ENCODE measurements at places on chromosomes 5 and 9. TPM values are rescaled to one million over a fixed set of nuclear protein-coding genes. Genes with fewer than 3 reads are reported as not detected.

The GMCL2 gene
- not detected for total RNA-seq

The OR2K2 gene
- total RNA-seq: not detected

The KIF4B gene
- total RNA-seq: not detected

The OR2S2 gene
- total RNA-seq: not detected

The HEXB gene
- 143 TPM for total RNA-seq

The SAXO1 gene
- total RNA-seq: not detected

The MCC gene
- 1.2 TPM for total RNA-seq

The ZCCHC7 gene
- 56.9 TPM for total RNA-seq

The EIF4EBP3 gene
- total RNA-seq: 32.9 TPM

The NUTM2G gene
- total RNA-seq: not detected

The SPATA9 gene
- not detected for total RNA-seq

The ANKRD33B gene
- 3.1 TPM for total RNA-seq

GRCh38 chr5:1000329-1000728, 8.3 kb upstream of the NKD2 start:
- H3K4me3 ChIP-seq: no peak overlapping the region
- H3K36me3 ChIP-seq: no peaks in the 10 kb centered on the region
- no peaks in the 10 kb centered on the region for H3K4me1 ChIP-seq
- H3K27me3 ChIP-seq: no peaks in the 10 kb centered on the region
- DNase-seq: peak; percentile 39

DNA sequence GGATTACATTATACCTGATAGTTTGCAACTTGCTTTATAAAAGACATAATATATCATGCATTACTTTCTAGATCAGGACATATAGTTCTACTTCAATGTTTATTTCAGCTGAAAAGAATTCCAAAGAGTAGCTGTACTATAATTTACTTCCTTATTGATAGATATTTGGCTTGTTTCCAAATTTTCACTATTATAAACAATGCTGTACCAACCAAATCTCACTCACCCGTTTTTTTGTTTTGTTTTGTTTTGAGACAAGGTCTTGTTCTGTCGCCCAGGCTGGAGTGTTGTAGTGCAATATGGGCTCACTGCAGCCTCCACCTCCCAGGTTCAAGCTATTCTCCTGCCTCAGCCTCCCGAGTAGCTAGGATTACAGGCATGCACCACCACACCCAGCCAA, 132.7 kb downstream of the GNAQ start:
- H3K36me3 ChIP-seq: no peaks in the 10 kb centered on the region
- no peaks in the 10 kb centered on the region for H3K27me3 ChIP-seq
- H3K4me1 ChIP-seq: no peaks in the 10 kb centered on the region
- no peak overlapping the region for H3K4me3 ChIP-seq
- no peak overlapping the region for H3K27ac ChIP-seq

- peaks cover 6% of the 10 kb centered on the region for H3K4me1 ChIP-seq
- no peaks in the 10 kb centered on the region for H3K27me3 ChIP-seq
- peak overlapping the region; percentile 64 for H3K27ac ChIP-seq
- H3K36me3 ChIP-seq: no peaks in the 10 kb centered on the region
- no peak for DNase-seq
These were observed 11.0 kb downstream of the RNF145 start for GRCh38 chr5:159198063-159199036.

- H3K4me1 ChIP-seq: no peaks in the 10 kb centered on the region
- DNase-seq: no peak
- H3K36me3 ChIP-seq: no peaks in the 10 kb centered on the region
- no peak overlapping the region for H3K4me3 ChIP-seq
- no peaks in the 10 kb centered on the region for H3K27me3 ChIP-seq
- H3K27ac ChIP-seq: no peak overlapping the region
These were observed 339.5 kb downstream of the BNC2 start for GRCh38 chr9:16530669-16531642.

- H3K4me3 ChIP-seq: peak overlapping the region; percentile 51
- H3K36me3 ChIP-seq: no peaks in the 10 kb centered on the region
- H3K27me3 ChIP-seq: no peaks in the 10 kb centered on the region
- DNase-seq: peak; percentile 69
- H3K4me1 ChIP-seq: peaks cover 26% of the 10 kb centered on the region
These were observed 10.6 kb upstream of the CXXC5 start for GRCh38 chr5:139637438-139638089.

GRCh38 chr9:15293804-15294316, 13.2 kb downstream of the TTC39B start:
- H3K36me3 ChIP-seq: no peaks in the 10 kb centered on the region
- H3K27me3 ChIP-seq: no peaks in the 10 kb centered on the region
- no peak for DNase-seq

DNA sequence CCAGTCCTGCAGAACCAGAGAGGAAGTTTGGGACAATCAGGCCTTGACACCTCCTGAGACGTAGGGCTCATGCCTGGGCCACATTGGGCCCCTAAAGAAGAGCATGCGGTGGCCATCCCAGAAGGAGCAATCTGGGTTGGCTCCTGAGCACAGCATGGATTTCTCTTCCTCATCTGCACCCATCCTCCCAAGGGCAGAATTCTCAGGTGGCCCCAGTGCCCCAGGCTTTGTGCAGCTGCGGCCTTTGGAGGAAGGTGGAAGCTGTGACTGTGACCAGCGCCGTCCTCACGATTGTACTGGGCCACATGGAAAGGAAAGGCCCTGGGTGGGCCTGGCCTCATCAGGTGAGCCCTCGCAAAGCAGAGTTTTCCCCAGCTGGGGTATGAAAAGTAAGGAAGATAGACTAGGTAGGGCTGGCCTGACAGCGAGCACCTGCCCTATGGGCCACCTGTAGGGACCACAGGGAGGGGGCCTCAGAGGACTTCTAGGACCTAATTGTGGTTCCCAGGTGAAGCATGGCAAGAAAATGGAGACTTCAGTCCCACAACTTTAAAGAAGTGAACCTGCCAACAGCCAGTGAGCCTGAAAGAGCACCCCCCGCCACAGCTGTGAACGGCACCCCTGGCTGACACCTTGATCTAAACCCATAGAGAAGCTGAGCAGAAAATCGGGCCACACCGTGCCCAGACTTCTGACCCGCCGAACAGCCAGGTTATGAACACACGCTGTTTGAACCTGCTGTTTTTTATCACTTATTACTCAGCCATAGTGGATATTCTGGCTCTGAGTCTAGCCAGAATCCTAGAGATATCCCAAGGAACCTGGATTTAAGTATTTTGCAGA, 164.1 kb downstream of the IRX2 start:
- no peaks in the 10 kb centered on the region for H3K36me3 ChIP-seq
- no peak overlapping the region for H3K4me3 ChIP-seq
- H3K4me1 ChIP-seq: no peaks in the 10 kb centered on the region
- no peaks in the 10 kb centered on the region for H3K27me3 ChIP-seq
- H3K27ac ChIP-seq: no peak overlapping the region
- DNase-seq: no peak

DNA sequence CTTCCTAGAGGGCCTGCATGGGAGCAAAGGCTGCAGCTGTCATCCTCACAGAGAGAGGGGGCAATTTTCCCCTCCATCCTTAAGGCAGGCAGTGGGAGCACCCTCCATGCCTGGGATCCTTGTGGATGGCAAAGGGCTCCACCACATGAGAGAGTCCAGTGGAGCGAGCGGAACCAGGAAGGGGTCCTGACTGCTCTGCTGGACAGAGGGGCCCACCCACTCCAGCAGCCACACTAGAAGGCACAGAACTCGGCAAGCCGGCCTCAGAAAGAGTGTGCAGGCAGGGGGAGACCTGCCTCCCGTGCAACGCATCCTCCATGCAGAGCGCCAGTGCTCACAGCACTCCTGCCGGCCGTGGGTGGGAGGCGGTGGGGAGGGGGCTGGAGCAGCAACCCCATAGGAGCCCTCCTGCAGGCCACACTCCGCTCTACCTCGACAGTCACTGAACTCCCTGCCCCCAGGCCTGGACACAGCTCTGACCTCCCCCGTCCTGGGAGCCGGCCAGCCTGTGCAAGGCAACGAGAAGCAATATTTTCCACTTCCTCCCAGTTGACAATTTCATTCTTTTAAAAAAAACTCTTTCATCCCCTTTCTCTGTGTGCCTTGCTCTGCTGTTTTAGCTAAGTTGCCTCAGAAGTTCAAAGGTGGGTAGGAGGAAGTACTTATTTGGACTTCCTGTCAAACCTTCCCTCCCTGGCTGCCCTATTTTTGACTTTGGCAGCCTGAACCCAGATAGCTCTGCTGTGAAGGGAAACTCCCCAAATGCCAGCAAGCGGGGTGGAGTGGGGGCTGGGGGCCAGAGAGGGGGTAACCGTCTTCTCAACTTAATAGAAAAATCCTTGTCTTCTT, 5.3 kb upstream of the LCP2 start:
- no peaks in the 10 kb centered on the region for H3K27me3 ChIP-seq
- H3K36me3 ChIP-seq: no peaks in the 10 kb centered on the region
- DNase-seq: peak; percentile 40
- peaks cover 13% of the 10 kb centered on the region for H3K4me1 ChIP-seq
- H3K4me3 ChIP-seq: peak overlapping the region; percentile 19

GRCh38 chr9:89978185-89978584, 373.4 kb downstream of the GADD45G start:
- no peaks in the 10 kb centered on the region for H3K4me1 ChIP-seq
- H3K27me3 ChIP-seq: no peaks in the 10 kb centered on the region
- no peak overlapping the region for H3K27ac ChIP-seq
- no peaks in the 10 kb centered on the region for H3K36me3 ChIP-seq
- no peak for DNase-seq
- no peak overlapping the region for H3K4me3 ChIP-seq

DNA sequence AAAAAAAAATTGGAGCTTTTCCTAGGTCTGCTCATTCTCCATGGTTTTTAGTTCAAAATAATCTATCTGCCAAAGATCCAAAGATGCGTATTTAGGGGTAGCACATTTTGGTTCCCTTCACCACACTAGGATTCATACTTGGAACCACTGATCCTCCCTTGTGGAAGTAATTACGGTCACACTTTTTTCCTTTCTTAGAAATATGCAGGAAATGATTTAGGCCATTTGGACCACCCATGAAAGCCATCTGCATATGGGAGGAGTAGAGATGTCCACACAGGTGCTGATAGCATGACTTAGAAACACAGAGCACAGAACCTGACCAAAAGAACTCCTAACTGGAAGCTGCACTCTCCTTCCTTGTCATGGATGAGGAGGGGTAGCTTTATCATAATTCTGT, 105.9 kb upstream of the RAI14 start:
- H3K36me3 ChIP-seq: no peaks in the 10 kb centered on the region
- no peak overlapping the region for H3K27ac ChIP-seq
- H3K4me3 ChIP-seq: no peak overlapping the region
- no peak for DNase-seq
- no peaks in the 10 kb centered on the region for H3K27me3 ChIP-seq

DNA sequence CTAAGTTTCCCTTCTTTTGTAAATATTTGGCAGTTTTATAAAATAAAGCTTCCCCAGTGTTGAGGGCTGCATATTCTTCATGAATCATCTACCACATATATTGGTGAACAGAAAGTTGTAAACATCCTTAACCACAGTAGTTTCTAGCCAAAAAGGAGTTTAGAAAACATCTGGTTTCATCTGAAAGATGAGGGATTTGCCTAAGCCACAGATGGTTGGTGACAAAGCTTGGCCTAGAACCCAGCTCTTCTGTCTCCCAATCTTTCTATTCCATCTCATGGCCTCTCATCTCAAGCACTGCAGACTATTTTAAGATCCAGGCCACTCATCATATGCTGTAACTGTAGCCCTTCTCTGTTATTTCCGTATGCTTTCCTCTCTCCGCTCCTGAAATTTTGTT, 232.3 kb upstream of the TRPM3 start:
- no peak overlapping the region for H3K4me3 ChIP-seq
- H3K36me3 ChIP-seq: no peaks in the 10 kb centered on the region
- H3K4me1 ChIP-seq: no peaks in the 10 kb centered on the region

- no peak for DNase-seq
- no peaks in the 10 kb centered on the region for H3K36me3 ChIP-seq
- H3K4me1 ChIP-seq: no peaks in the 10 kb centered on the region
- no peaks in the 10 kb centered on the region for H3K27me3 ChIP-seq
- no peak overlapping the region for H3K4me3 ChIP-seq
- H3K27ac ChIP-seq: no peak overlapping the region
These were observed 2.6 kb upstream of the FOXB2 start for GRCh38 chr9:77016526-77017504.

DNA sequence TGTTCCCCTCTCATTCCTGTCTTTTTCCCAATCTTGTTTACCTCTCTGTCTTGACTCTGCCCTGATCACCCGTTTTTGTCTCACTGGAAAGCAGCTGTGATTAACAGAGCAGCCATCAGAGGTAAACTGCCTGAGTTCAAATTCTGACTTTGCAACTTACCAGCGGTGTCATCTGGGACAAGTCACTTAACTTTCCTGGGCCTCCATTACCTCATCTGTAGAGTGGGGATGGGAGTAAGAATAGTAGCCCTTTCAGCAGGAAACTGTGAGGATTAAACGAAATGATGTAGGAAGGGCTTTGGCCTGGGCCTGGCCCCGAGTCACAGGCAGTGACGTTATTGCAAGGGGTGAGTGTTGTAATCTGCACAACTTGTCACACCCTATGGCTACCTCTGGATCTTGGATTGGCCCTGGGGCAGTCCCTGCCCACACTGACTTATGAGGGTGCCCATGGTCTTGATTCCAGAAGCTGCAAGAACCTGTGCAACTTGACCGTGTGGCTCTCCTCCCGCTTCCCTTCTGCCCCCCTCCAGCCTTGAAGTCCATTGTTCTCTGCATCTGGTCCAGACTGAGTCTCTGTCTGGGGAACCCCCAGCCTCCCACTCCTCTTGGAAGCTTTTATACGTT, 657 bp upstream of the PCDH12 start:
- no peak overlapping the region for H3K4me3 ChIP-seq
- no peak for DNase-seq
- peak overlapping the region; percentile 34 for H3K27ac ChIP-seq

- no peaks in the 10 kb centered on the region for H3K27me3 ChIP-seq
- no peak overlapping the region for H3K27ac ChIP-seq
- H3K4me1 ChIP-seq: no peaks in the 10 kb centered on the region
These were observed 42.2 kb downstream of the MED27 start for GRCh38 chr9:132037458-132037857.

DNA sequence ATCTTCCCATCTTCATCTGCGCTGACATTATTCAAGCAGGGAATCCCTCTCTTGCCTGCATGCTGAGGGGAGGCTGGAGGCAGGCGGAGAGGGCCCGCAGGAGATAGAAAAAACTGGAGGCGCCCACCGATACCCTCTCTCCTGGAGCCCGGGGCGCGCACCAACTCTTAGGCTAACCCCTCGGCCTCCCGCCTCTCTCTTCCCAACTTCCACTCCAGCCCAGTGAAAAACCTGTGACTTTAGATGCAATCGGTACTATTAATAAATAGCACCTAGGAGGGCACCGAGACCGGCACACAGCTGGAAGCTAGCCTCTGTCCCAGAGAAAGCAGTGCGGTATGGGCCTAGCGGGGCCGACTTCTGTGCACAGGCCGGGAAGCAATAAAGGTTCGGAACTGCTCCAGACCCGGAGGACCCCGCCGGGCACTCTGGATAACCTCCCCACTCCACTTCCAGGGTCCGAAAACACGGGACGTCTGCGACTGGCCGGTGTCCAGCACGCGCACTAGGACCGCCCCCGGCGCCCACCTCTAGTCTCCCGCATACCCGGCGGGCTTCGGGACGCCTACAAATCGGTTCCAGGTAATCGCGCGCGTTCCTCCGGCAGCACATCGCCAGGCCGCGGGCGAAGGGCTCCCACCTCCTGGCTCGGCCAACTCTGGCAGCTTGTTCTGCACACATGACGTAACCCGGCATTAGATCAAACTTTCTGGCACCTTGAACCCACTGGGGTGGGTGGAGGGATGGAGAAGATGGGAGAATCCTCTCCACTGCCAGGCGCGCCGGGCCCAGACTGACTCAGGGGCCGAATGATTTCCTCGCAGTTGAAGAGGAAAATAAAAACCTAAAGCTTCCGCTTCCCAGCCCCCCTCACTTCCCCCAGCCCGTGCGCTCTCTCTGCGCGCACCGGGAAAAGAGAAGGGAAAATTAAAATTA, 1.4 kb downstream of the EFNA5 start:
- no peaks in the 10 kb centered on the region for H3K4me1 ChIP-seq
- H3K27ac ChIP-seq: no peak overlapping the region
- H3K36me3 ChIP-seq: no peaks in the 10 kb centered on the region
- H3K4me3 ChIP-seq: peak overlapping the region; percentile 43
- DNase-seq: peak; percentile 47

All from Peyer's patch (tissue), 4 donors.